ENCODE measurements at places on chromosomes 3 and 15.

DNA sequence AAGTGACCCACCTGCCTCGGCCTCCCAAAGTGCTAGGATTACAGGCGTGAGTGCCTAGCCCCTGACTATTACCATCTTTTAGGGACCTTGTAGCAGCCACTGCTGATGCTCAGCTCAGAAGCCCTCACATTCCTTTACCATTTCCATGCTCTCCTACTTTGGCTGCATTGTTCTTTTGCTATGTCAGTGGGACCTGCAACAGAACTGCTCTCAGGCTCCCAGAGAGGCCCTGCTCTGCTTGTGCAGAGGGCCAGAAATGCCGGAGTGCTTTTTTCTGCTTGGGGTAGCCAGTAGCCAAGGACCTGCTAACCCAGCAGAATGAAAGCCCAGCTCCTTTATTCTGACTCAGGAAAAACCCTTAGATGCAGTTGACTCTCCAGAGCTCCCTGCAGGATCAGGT lies 18.3 kb upstream of the PROK2 start:
- DNase-seq, result no peak

- no peak for DNase-seq
Observed at GRCh38 chr3:131348911-131349310, 32.7 kb upstream of the NUDT16 start.

DNA sequence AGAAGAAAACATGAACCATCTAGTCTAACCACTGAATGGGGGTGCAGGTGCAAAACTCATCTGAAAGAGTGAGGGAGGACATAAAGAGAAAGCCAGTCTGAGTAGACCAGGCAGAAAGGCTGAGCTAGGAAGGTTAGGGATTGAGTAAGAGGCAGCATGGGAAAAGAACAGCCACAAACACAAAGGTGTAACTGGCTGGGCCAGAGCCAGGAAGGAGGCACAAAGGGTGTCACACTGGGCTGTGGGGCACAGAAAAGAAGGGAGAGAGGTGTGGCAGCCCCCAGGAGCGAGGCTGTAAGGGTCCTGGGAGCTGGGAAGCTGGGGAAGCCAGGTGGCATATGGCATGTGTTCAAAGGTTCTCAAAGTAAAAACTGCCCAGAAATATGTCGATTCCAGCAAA lies 18.7 kb downstream of the IGSF11 start:
- DNase-seq, result no peak

DNA sequence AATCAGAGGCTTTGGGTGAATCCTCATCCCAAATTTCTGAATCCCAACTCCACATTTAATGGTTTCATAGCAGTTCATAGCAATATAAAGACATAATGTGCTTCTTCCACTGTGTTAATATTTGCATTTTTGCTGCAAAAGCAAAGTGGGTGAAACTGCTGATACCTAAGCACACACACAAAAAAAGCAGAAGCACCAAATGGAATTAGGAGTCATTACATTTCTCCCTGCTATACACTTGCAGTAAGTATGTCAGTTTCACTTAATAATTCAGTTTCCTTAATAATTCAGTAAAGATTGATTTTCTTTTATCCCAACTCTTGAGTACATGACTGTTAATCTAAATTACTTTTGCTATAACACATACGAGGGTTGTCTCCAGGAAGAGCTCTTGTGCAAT lies 48.9 kb upstream of the ALCAM start:
- no peak for DNase-seq

- DNase-seq, result no peak
Observed at GRCh38 chr15:29018120-29018805, 132.5 kb downstream of the APBA2 start.

GRCh38 chr3:146750196-146750595 lies 145.1 kb upstream of the PLSCR5 start:
- no peak for DNase-seq

GRCh38 chr3:25381083-25381482 lies 47.0 kb upstream of the RARB start:
- DNase-seq, result no peak

GRCh38 chr3:169165196-169166158 lies 498.0 kb downstream of the MECOM start:
- no peak for DNase-seq

GRCh38 chr3:48528048-48528447 lies 24.1 kb upstream of the SHISA5 start:
- no peak for DNase-seq

DNA sequence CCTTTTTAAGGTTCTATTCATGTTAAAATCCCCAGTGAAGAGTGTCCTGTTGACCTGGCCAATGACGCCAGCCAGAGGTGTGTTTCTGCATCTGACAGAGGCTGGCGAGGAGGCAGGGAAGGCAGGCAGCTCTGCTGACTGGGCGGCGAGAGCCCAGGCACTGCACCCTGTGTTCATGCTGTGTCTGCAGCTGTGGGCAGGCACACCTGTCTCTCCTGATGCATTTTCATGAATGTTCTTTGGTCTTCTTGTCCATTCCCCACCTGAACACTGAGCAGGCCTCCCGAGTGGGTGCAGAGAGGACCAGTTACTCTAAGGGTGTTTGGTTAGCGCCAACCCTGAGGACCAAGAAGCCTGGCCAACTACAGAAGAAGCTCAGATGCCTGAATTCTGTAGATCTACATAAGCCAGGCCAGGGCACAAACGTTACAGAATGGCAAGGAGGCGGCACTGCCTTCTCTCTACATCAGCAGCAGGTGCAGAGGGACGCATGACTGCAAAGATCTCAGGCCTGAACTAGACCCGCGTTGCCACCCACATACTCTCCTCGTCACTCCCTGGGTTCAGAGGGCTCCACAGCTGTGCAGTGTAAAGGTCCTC lies 233.7 kb downstream of the OCA2 start:
- no peak for DNase-seq

DNA sequence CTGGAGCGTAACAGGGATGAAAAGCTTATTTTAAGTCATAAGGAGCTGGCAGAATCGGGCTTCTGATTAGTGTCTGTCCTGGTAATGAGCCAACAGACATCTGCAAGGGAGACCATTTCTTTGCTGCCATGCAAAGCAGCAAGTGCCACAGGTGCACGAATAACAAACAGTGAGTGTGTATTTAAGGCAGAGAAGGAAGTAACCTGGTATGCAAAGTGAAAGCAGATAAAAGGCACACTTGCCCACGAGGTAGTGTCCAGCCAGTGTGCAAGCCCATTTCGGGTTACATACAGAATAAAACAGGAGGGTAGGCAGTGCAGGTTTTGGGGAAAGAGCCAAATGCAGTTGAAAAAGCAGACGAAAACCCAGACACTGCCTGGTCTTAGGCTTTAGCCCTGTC lies 1153.7 kb downstream of the SI start:
- no peak for DNase-seq

DNA sequence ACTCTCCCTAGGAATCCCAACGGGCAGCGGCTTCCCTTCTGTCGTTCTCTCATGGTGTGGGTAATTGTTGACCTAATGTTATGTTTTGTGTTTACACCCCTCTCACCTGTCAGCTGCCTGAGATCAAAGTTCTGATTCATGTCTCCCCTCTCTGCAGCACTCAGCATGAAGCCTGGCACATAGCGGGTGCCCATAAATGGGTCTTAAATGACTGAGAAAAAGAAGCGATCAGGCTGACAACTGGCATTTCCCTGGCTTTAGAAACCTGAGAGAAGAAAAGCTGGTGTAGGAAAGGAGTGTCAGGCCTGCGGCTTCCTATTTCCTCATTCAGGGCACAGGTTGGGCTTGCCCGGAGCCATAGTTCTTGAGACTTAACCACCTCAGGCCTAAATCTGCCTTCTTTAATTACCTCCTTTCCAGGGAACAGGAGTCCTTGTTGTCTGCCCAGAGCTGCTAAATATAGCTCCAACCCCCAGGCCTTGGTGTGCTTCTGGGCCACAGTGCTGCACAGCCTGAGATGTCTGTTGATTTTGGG lies 31.8 kb downstream of the LPP start:
- no peak for DNase-seq

- no peak for DNase-seq
Observed at GRCh38 chr3:183099838-183100204, 525 bp upstream of the MCCC1 start.

DNA sequence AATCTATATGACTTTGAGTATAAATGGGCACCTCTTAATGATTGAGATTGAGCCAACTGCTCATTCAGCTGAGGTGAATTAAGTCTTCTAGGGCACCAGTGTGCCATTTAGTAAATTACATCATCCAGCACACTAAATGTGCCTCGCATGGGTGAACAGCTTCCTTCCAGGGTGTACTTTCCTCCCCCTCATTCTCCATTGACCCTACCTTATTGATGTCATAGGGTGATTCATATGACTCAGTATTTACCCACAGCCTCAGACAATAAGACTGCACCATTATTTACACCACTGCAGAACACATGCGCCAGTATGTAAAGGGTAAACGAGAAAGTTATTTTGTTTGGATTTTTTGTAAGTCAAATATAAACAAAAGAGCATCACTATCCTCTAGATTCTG lies 185.2 kb upstream of the ARL6 start:
- DNase-seq, result no peak

- no peak for DNase-seq
Observed at GRCh38 chr3:15321349-15321748, 11.0 kb downstream of the SH3BP5 start.

DNA sequence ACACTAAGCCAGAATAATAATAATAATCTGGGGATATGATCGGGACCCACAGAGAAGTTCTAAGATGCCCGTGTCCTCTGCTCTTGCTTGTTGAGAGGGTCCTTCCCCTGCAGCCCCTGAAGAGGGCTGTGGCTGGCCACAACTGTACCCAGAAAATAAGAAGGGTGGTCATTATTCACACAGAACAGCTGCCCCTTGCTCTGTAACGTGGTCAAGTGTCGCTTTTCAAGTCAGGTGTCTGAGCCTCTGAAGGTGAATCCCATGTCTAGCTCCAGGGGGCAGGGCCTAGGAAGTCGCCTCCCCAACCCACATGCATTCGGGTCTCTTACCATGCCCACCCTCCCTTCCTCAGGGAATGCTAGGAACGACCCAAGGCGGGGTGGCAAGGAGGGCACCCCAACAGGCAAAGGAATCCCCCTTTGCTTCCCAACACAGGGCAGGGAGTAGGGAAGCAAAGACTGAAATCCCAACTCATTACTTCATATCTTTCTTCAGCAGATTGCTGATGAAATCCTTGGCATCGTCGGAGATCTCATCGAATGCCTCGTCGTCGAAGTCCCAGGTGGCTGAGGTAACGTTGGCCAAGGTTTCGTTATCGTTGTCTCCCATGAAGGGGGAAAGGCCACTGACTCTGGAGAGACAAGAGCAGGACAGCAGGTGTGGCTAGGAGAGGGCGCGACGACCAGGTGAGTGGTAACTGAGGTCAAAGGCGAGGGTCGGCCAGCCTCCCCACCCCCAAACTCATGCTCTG lies 44.3 kb upstream of the HACD2 start:
- no peak for DNase-seq

- no peak for DNase-seq
Observed at GRCh38 chr3:41932464-41932863, 29.4 kb downstream of the ULK4 start.

- DNase-seq, result no peak
Observed at GRCh38 chr15:35043373-35044095, 41.6 kb downstream of the NANOGP8 start.

DNA sequence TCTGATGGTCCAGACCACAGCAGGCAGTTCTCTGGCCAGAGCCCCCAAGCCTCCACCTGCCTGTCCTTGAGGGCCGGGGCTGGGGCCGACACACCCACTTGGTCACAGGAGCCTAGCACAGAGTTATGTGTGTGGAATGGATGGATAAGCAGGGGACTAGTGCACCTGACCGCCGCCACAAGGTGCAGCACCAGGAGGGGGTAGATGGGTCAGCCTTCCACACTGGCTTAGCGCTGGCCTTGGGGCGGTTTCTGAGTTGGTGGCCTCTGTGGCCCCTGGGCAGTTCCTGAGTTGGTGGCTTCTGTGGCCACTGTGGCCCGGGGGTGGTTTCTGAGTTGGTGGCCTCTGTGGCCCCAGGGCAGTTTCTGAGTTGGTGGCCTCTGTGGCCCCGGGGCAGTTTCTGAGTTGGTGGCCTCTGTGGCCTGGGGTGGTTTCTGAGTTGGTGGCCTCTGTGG lies 75.8 kb downstream of the FBLN2 start:
- no peak for DNase-seq

GRCh38 chr15:93179072-93179471 lies 90.1 kb upstream of the RGMA start:
- no peak for DNase-seq

DNA sequence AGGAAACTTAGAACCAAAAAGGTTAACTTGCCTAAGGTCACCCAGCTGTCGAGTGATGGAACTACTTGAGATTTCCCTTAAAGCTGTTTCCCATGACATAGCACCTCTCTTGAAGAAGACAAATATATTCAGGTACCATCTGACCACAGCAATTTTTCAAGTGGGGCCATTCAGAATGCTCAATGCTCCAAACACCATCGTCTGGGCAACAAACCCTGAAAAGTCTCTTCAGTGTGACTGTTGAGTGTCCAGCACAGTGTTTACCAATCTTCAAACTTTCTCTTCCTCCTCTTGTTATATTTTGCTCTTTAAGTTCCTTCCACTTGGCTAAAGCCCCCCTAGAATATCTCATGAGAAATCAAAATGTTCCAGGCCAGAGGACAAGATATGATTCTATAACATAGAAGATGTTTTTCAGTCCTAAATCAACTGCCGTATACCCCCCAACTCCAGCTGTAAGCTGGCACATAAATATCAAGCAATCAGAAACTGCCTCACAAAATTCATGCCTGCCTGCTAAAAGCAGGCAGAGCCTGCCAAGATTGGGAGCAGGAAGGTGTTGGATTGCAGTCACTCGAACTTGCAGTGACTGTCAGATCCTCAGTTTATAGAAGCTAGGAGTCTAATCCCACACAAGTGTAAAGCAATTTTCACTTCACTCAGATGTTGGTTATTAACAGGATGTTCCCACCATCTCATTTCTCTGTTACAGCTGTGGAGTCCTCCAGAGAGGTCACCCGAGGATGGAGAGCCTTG lies 230.5 kb upstream of the MRPL3 start:
- no peak for DNase-seq

GRCh38 chr3:157107644-157108133 lies 52.3 kb downstream of the CCNL1 start:
- no peak for DNase-seq

GRCh38 chr3:50950591-50950990 lies 275.9 kb downstream of the DOCK3 start:
- no peak for DNase-seq

GRCh38 chr3:62233065-62233464 lies 140.3 kb downstream of the FEZF2 start:
- no peak for DNase-seq

DNA sequence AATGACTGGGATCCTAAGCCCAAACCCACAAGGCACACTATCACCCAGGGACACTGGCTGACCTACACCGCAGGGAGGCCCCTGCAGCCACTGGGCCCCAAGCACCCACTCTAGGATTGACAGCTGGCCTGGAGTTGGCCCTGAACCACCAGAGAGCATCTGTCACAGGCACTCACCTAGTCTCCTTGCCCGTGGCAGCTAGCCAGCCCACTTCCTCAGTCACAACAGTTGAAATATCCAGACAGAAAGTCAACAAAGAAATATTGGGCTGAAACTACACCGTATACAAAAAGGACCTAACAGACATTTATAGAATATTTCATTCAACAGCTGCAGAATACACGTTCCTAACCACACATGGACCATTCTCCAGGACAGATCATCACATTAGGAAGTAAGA lies 5.2 kb upstream of the SPINK8 start:
- DNase-seq, result no peak
